Heart left ventricle (tissue), 16 donors: ENCODE measurements at places on chromosomes 11 and 22. TPM values are rescaled to one million over a fixed set of nuclear protein-coding genes. Genes with fewer than 3 reads are reported as not detected.

- no peak for DNase-seq
Measured at GRCh38 chr22:28187612-28188011, 268.6 kb upstream of the PITPNB start.

The SOX10 gene
- 0.43 TPM for total RNA-seq

GRCh38 chr22:25176799-25177198 lies 22.9 kb upstream of the CRYBB3 start:
- no peak for DNase-seq

GRCh38 chr22:37303821-37304274 lies 21.5 kb downstream of the CYTH4 start:
- DNase-seq, result peak; percentile 60

The SCT gene
- not detected for total RNA-seq

DNA sequence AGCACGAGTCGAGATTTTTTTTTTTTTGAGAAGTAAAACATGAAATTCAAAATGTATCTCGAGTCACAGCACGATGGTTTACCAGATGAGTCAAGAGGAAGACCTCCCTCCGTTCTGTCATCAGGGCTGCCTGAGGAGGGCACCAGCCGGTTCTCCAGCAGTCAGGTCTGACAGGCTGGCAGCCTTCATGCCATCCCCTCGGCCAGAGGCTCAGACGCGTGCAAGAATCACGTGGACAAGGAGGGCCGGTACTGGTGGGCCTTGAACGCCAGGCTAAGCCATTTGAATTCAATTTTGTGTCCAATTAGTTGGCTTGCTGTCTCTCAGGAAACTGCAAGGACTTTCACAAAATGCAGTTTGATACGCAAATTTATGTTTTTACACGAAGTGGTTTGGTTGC lies 1412.2 kb downstream of the BRD1 start:
- DNase-seq, result no peak

GRCh38 chr11:118168751-118169150 lies 7.7 kb downstream of the SCN2B start:
- DNase-seq, result peak; percentile 21

DNA sequence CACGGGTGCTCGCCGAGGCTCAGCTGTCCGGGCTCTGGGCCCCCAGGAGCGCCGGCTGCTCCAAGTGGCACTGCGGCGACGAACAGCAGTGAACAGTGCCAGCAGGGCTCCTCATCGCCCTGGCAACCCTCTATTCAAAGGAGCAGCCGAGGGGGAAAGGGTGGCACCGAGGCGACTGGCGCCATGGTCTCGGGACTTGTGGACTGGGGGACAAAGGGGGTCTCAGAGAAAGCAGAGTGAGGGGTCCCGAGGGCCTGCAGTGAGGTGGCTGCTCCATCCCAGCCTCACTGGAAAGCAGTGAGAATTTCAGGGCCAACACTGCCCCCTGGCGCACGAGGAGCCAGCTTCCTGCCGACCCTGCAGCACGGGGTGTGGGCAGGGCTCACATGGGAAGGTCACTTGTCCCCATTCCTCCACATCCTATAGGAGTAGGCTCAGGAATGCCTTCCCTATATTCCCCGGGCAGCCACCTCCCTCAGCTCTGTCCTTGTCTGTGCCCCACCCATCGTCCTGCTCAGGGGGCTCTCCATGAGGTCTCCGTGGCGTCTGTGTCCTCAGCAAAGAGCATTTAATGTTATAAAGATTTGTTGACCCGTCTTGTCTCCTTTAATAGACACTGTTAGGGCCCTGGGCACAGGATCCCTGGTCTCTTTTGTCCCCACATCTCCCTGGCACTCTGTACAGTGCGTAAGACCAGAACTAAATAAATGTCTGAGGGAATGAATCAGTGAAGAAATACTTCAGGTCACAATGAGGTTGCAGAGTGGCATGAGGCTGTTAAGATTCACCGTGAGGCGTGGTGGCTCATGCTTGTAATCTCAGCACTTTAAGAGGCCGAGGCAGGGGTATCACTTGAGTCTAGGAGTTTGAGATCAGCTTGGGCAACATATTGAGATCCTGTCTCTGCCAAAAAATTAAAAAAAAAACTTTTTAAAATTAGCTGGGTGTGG lies 26.4 kb downstream of the LRFN4 start:
- no peak for DNase-seq

The SMIM38 gene
- total RNA-seq, result 0.12 TPM

The CRYBA4 gene
- total RNA-seq, result not detected

DNA sequence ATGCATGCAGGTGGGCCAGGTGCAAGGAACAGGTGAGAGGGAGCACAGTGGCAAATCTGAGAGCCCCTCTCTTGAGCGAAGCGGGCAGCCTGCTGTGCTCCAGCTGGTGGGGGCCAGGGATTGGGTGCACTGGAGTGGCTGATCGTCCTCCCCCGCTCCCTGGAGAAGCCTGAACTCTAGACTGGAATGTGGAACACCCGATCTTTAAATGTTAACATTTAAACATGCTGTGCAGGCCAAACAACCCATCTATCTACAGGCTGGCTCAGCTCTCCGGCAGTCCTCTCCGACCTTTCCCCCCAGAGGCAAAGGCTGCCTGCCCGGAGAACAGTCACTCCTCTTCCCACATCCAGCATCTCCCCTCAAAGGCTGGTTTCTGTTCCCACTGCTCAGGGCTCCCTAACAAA lies 5.1 kb downstream of the MRGPRF start:
- no peak for DNase-seq

The MYO18B gene
- total RNA-seq, result 241 TPM

DNA sequence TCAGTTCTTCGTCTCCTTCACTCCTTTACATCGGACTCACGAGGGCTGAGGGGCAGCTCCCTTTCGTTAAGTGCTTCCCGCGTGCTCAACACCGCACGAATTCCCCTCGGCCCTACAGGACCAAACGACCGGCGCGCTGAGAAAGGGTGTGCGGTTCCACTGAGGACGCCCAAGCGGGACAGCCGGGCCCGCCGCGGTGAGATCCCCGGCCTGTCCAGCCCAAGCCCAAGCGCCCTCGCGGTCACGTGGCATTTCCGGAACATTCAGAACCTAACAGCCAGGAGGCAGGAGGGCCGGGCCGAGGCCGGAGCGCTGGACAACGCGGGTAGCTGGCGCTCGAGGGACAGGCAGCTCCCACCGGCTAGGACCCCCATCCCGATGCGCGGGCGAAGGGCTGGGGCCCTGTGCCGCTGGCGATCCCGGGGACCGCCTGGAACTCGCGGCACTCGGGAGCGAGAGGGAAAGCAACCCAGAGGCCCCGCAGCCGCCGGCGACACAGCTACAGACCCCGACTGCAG lies 737 bp upstream of the STIP1 start:
- DNase-seq, result peak; percentile 93

The SLC7A4 gene
- total RNA-seq, result not detected
